Non-pigmented ciliary epithelial cell (primary cell): ENCODE measurements at places on chromosomes 4 and X.

GRCh38 chr4:58761563-58761962 is 1651.4 kb upstream of the IGFBP7 start:
- no peak for DNase-seq

- no peak for DNase-seq
These were observed 9.2 kb upstream of the RNF150 start for GRCh38 chr4:141142423-141142822.

DNA sequence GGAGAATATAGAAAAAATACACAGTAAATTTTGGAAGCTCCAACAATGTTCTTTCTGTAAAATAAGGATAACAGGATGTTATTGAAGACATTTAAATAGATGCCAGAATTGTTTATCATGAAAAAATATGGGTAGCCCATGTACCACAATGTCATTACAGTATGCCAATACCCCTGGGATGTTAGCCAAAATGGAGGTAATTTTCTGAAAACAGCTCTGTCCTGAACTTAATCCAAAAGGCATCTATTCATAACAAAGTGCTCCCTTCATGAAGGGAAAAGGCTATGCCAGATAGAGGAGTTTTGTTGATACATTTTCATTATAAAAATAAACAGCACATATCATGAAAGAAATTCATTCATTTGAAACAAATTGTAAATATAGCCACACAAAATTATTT is 1902.6 kb upstream of the AGA start:
- no peak for DNase-seq

DNA sequence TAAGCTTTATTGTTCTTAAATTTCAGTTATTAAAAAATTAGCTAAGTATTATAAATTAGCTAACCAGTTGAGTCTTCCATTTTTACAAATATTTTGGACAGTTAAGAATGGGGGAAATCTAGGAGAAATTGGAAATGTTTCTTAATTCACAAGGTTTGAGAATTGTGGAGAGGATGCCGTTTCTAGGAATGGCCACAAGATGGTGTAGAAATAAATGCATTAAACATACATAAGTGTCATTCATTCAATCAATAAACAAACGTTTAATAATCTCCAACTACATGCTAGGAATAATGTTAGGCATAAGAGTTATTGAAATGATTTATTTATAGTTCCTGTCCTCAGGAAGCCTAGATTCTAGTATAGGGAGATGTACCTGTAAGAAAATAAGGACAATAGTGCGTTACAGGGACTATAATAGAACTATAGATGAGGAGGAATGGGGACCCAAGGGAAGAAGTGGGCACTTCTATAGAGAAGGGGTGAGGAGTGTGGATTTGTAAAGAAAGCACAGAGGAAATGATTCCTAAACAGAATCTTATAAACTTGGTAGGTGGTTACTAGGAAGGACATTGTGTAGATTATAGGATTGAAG is 195.7 kb upstream of the ANK2 start:
- no peak for DNase-seq

DNA sequence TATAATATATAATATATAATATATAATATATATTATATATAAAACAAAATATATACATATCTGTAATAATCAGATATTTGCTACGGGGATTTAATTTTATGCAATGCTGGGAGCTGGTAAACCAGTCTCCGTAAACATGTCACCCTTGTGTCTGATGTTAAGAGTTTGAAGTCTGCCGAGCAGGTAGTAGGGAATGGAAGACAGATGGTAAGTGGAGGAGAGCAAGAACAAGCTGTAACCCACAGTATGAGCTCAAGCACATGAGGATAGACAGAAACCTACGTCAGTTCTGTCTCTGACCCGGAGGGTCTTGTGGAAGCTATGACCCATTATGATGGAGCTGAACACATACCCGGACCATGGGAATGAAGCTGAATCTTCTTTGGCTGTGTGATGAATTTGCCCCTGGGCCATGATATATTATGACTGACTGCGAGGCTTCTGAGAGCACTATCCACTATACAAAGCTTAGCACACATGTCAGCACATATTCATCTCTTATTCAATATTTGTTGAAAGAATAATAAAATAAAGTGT is 46.2 kb downstream of the TIGD2 start:
- no peak for DNase-seq

- no peak for DNase-seq
These were observed 73.3 kb downstream of the TMEM131L start for GRCh38 chr4:153539422-153539821.

DNA sequence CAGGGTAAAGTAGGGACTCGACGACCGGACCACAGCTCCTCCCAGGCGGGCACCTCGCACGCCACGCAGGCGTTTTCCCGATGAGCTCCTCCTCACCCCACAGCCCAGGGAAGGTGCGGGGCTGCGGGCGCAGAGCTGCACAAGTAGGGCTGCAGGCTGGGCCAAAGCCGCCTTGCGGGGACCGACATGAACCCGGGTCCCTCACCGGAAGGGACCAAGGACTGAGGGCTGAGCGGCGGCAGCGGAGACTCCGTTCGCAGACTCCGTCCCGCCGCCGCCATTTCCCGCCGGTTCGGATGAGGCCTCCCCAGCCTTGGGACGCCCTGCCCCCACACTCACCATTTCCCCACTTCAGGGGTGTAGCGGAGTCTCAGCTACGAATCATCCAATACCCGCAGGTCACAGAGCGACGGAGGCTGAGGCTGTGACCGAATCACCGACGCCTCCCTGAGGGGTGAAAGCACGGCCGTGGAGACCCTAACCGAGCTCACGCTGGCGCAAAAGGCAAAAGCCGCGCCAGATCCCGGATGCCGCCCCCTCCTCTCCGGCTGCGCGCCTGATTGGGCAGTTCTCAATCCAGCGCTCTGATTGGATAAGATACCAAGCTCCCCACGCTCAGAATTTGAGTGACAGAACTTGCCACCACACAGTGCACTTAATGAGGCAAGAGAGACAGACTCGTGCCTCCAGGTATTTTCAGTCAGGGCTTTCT is at the start of gene ZNF732:
Gene ZNF732 (minus strand): TSS at position 506 of the 712 bp plus-strand sequence. CDS start 164 bp downstream, at position 342.
- peak; percentile 60 for DNase-seq

DNA sequence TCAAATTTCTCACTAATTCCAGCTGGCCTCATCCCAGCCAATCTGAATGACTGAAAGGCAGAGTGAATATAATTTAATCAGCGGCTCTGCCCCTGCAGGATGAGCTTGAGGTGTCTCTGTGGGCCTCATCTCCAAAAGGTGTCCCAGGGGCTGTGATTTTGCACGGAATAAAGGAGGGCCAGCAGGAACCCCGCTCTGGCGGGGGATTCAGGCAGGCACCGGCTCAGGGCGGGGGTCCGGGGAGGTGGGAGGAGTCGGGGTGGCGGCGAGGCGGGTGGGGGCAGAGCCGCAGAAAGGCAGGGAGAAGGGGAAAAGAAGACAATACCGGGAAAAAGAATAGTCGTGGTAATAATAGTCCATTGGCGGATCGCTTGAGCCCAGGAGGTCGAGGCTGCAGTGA is 16.0 kb upstream of the ERCC6L start:
- DNase-seq = no peak

GRCh38 chr4:116217781-116218180 is 867.6 kb downstream of the TRAM1L1 start:
- peak; percentile 6 for DNase-seq

DNA sequence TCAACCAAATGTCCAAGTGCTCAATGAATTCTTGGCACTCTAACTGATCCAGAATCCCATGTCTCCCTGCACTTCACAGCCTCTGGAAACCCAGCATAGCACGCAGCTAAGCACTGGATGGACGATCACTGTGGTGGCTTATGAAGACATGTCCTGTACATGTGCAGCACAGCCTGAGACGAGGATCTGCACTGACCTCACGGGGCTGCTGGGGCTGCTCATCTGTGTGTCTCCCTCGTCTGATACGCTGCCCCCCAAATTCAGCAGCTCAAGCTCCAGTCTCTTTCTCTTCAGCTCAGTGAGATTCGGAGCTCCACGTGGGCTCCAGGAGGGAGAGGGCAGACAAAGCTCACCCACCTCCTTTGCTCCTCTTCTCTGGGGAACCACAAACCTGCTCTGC is 126.9 kb downstream of the CPZ start:
- no peak for DNase-seq

DNA sequence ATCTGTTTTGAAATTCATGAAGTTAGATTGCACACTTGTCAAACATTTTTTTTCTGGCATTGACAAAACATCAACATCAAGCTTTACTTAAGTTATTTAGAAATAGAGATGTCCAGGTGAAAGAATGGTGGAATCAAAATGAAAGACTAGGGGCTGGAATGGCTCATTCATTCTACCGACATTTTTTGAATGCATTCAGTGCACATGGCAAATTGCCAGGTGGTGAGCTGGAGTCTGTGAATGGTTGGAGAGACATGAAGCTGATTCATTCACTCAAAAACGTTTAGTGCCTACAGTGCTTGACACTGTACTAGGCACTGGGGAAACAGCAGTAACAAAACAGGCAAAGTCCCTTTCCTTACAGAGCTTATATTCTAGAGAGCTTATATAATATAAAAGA is 292.4 kb downstream of the PPP1R2C start:
- DNase-seq = no peak

- DNase-seq = no peak
These were observed 58.5 kb upstream of the NAP1L5 start for GRCh38 chr4:88756149-88756548.

DNA sequence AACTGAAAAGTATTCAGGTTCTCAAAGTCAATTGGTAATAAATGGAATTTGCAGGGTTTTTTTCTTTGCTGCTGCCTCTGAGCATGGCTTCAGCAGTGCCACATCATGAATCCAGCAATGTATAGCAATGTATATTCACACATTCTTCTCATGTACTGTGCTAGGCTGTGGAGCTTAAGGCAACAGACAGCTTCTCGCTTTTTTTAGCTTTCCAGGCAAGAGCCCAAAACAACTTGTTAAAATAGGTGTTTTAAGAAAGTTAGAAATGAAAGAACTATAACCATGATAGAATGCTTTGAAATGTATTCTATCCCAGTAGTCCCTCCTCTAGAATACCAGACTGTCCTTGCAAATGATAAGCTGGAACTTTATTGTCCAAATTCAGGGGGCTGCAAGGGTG is 30.4 kb downstream of the SMIM43 start:
- no peak for DNase-seq

DNA sequence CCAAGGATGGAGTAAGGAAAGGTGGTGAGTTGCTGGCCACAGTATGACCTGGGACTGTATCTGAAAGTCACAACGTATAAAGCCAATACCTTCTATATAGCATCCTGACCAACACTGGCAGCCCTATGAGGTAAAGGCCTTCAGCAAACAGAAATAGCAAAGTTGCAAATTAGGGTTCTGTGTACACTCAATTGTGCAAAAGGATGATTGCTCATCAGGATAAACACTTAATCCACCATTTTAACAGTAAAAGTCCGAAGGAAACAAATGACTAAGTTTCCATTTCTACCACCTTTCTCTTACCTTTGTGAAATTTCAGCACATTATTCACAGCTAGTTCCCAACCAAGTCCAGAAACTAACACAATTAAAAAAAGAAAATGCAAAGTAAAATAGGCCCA is 1.4 kb upstream of the FNIP2 start:
- no peak for DNase-seq

- no peak for DNase-seq
These were observed 931 bp downstream of the DDX60 start for GRCh38 chr4:168317621-168318020.

- DNase-seq = no peak
These were observed at the start of gene CPZ for GRCh38 chr4:8592366-8593263. Gene CPZ (plus strand): TSS chr4:8592765. CDS start chr4:8592834, 69 bp downstream.
